Hematopoietic multipotent progenitor cell treated with erythropoietin and hydrocortisone succinate and interleukin-3 and kit ligand, for 17 days (in vitro differentiated cells): ENCODE measurements at places on chromosomes 6 and 20.

DNA sequence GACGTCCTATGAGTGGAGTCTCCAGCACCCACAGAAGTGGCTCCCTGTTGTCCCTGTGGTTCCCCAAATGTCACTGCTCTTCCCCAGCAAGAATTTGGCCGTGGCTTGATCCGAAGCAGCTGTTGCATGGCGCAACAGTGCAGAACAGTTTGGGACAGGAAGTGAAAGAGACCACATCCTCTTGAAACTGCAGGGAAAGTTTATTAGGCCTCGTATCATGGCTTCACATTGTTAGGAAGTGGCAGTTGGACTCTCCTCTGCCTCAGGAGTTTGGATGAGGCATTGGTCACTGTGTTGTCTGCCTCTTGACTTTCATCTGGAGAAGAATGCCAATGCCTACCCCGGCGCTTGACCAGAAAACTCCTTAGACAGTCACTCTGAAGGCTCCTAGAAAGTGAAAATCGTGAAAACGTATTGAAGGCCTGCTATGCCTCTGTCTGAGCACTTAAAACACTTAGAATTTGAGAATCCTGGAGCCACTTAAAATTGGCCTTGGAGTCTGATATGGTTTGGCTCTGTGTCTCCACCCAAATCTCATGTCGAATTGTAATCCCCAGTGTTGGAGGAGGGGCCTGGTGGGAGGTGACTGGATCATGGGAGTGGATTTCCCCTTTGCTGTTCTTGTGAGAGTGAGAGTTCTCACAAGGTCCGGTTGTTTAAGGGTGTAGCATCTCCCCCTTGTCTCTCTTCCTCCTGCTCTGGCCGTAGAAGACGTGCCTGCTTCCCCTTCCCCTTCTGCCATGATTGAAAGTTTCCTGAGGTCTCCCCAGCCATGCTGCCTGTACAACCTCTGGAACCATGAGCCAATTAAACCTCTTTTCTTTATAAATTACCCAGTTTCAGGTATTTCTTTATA is 334.9 kb upstream of the JARID2 start:
- DNase-seq, result no peak

- DNase-seq, result no peak
These were observed 53.0 kb downstream of the ERMARD start for GRCh38 chr6:169804427-169804826.

GRCh38 chr6:9316831-9317230 is 881.5 kb upstream of the SLC35B3 start:
- no peak for DNase-seq

GRCh38 chr6:41367700-41368099 is 32.3 kb downstream of the NCR2 start:
- no peak for DNase-seq

DNA sequence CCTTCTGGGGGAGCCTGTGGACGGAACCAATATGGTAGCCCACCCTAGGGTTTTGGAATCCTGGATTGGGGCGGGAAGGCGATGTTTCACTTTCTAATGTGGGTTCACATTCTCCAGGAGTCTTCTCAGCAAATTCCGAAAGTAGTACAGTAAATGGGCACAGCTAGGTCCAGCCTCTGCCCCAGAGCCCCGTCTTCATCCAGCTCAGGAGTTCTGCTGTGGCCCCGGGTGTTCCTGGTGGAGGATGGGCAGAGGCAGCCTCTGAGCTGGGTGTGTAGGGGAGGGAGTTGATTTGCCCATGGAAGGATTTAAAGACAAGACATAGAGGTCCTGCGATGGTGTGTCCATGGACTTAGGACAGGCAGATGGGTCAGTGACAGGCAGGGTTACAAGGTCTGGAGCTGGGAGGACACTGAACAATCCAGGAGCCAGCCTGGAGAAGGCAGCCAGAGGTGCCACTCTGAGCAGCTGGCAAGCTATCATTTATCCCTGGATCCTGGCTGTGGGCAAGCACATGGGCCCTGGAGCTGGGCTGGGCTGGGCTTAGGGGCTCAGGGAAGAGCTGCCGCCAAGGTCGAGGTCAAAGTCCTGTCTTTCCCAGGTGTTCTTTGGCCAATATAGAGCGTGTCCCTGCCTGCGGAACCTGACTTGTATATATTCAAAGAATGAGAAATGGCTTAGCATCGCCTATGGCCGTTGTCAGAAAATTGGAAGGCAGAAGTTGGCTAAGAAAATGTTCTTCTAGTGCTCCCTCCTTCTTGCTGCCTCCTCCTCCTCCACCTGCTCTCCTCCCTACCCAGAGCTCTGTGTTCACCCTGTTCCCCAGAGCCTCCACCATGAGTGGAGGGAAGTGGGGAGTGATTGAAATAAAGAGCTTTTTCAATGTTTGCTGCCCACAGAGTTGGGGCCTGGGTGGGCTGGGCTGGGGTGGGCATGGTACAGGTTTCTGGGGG is 6.7 kb downstream of the CLPSL1 start:
- DNase-seq, result no peak

DNA sequence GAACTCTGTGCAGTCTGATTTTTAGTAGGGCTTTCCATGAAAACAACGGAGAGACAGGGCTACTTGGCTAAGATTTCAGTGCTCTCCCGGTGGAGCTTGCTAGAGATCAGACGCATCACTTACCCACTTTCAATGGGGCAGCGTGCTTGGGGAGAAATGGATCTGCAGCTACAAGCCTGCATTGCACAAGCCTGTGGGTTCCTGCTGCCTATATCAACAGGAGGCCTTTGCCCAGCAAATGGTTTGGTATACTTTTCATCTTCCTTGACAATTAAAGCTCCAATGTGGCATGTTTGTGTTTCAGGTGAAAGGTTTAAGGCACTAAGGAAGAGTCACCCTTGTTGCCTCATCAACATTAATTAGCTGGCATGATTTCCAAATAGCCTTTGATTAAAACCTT is 136.0 kb upstream of the FOXQ1 start:
- DNase-seq, result no peak
